Right renal cortex interstitium (tissue), 3 donors: ENCODE measurements at places on chromosomes 11 and 22. TPM values are rescaled to one million over a fixed set of nuclear protein-coding genes. Genes with fewer than 3 reads are reported as not detected.

- DNase-seq: no peak
These were observed 46.9 kb upstream of the PICALM start for GRCh38 chr11:86115542-86116385.

GRCh38 chr22:19168088-19168890 is 10.2 kb downstream of the SLC25A1 start:
- DNase-seq: no peak

GRCh38 chr11:59224351-59224928 is 11.7 kb upstream of the MPEG1 start:
- DNase-seq: no peak

DNA sequence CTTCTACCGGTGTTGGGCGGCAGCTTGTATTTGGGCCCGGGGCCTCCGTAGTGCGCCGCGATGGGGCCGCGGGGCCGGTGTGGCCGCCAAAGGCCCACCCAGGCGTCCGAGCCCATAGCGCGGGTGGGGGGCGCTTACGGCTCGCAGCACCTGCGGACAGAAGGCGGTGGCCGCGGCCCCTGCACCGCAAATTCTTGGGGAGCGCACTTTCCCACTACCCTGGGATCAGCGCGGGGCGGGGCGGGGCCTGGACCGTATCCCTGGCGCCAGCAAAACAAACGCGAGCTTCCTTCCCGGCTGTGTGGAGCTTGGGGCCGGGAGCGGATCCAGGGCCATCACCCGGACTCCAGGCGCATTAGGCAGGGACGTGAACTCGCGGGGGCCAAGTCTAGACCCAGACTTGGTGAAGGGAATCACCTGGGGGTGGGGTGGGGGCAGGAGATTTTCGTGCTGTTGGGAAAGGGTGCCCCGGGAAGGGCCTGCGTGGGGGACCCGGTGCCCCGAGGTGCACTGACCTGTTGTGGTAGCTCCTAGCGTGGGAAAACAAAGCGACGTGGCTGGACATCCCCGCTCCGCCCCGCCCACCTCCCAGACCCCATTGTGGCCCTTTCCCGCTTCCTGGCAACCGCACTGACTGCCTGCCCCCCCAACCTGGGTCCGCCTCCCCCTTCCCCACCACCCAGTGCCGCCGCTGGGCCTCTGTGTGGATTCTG is 2.3 kb upstream of the TYMP start:
- DNase-seq: no peak

- no peak for DNase-seq
These were observed 37.7 kb upstream of the FDX1 start for GRCh38 chr11:110392056-110392455.

Gene KRTAP5-7
- not detected for polyA plus RNA-seq

DNA sequence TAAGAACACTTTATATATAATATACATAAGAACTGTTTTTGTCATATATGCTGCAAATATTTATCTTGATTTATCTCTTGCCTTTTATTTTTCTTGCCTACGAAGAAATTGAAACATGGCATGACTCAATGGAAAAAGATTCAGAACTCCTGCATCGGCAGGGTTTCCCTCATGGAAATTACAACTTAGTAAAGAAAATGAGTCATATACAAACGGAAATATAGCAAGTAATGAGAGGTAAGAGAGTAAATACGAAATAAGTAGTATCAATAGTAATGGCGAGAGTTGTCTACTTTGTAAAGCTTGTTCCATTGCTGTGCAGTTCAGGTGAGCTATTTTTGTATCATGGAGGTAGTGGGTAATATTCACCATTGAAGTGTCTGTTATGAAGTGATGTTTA is 350.4 kb downstream of the DDX10 start:
- DNase-seq: no peak

DNA sequence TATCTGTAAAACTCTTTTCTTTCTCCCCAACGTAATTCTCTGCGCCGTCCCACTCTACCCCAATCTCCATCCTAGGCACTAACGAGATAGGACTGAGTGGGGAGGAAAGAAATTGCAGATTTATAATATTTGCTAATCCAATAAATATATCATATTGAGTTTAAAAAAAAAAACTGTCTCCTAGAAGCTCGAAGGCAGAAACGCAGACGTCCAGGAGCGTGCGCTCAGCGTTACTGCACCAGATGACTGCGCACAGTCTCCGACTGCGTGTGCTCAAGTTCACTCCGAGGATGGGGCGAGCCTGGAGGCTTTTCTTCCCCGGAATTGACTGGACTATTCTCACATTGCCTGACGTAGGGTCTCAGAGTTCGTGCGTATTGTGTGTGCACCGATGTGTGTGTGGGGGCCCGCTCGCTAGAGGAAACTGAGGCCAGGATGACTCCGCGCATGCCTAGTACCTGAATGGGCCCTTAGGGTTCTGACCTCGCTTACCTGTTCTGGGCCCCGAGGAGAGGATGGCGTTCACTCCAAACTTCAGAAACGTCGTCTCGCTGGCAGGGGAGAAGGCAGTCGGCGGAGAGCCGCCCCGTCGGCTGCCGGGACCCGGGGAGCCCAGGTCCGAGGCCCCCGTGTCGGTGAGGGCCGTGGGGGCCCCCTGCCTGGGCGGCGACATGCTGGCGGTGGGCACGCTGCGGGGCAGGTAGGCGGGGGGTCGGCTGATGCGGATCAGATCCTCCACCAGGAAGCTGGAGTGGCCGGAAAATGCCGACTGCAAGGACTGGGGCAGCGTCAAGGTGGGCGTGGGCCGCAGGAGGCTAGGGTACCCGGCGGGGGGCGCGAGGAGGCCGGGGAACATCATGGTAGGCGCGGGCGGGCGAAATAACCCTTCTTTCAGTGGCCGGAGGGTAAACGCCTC is 551 bp downstream of the DBX1 start:
- no peak for DNase-seq

GRCh38 chr11:125312391-125312790 is 147.8 kb downstream of the PKNOX2 start:
- no peak for DNase-seq

GRCh38 chr11:30861064-30861463 is 274.9 kb upstream of the MPPED2 start:
- DNase-seq: no peak

Gene TSSK2
- polyA plus RNA-seq: not detected

Gene SNAP29
- polyA plus RNA-seq: 34.0 TPM

DNA sequence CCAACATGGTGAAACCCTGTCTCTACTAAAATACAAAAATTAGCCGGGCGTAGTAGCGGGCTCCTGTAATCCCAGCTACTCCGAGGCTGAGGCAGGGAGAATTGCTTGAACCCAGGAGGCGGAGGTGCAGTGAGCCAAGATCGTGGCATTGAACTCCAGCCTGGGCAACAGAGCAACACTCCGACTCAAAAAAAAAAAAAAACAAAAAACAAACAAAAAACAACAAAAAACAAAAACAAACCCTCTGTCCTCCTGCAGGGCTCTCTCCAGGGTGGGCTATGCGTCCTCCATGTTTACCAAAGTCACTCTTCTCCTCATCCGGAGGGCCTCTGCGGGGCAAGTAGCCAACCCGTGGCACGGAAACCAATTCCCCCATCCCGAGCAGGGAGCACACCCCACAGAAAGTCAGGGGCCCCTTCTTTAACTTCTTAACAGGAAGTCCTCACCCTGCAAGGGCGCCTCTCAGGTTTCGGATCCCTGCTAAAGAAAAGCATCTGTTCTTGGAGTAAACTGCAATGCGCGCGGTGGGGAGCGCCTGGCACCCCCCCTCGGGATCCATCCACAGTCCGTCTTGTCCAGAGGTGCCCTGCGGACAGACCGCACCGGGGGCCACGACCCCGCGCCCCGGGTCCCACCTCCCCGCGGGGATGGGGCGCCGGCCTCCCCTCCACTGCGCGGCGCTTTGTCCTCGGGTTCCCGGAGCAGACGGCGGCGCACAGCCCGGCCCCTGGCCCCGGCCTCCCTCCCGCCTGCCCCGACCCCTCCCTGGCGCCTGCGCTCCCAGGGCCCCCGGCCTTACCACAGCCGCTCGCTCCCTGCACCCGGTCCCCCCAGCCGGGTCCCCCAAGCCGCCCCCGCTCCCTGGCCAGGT is 712 bp downstream of the CERK start:
- no peak for DNase-seq

DNA sequence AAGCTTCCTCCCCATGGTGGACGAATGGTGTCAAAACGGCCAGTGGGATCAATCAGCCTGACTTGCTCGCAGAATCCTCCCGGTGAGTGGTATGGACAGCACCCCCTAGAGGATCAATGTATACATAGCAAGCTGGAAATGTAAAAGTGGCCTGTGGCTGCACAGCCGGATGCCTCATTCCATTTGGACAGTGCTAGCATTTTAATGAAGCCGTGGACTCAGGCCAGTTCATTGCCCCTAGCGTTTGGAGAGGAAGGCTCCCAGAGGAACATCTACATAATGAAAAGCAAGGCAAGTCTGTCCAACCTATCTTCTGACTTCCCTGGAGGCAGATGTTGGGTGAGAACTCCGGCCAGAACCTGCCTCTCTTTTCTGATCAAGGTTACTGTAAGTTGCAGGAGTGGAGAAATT is 942.3 kb downstream of the NTM start:
- no peak for DNase-seq

GRCh38 chr11:69662021-69662698 is 13.0 kb downstream of the LTO1 start:
- no peak for DNase-seq

Gene TIGD3
- polyA plus RNA-seq: 0.64 TPM

- DNase-seq: no peak
These were observed 26.0 kb upstream of the POLD3 start for GRCh38 chr11:74566146-74566960.

DNA sequence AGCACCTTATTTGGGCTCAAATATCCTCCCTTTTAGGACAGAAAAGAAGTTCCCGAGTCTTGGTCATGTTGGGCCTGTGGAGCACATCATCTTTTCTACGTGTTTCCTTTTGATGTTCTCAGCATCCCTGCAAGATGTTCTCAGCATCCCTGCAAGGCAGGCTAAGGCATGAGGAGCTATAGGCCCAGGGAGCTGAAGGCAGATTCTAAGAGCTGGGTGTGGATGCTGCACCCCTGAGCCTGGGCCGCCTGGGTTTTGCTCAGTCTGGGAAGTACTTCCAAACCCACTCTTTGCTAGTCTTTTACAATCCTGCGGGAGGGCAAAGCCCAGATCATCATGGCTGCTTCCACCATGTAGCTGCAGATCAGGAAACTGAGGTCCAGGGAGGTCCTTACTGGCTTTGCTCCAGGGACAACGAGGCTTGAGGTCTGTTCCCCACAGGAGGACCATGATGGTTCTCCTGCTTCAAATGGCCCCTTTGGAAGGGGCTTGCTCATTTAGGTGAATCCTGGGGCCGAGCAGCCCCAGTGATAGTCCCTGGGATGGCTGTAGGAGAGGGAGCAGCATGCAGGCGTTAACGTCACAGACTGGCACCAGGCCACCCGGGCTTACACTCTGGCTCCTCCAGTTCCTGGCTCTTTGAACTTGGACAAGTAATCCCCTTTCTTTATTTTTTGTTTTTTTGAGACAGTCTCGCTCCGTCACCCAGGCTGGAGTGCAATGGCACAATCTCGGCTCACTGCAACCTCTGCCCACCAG is 10.6 kb downstream of the LRRC75B start:
- DNase-seq: no peak

- no peak for DNase-seq
These were observed at the start of gene ACCSL for GRCh38 chr11:44047931-44048431. Gene ACCSL (plus strand): TSS chr11:44047981. CDS start chr11:44048037, 56 bp downstream.

- no peak for DNase-seq
These were observed 31.2 kb upstream of the LINC01488 start for GRCh38 chr11:69450064-69450856.

- no peak for DNase-seq
These were observed 13.0 kb upstream of the SLC39A13 start for GRCh38 chr11:47395223-47396048.

- no peak for DNase-seq
These were observed 46.8 kb downstream of the TRIM29 start for GRCh38 chr11:120091121-120091520.

Gene ST14
- polyA plus RNA-seq: 32.4 TPM

DNA sequence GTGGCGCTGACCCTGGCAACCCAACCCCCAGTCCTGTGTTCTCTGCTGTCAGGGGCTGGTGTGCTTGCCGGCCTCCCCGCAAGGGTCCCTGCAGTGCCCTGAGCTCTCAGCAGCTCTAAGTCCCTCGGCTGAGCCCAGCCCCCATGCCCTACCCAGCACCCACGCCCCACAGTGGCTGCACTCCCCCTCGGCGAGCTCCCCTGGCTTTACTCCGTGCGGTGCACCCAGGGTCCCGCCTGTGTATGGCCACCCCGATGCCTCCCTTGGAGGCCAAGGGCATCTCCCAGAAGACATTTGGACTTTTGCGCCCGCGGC is 72.5 kb upstream of the SHISAL1 start:
- DNase-seq: no peak

GRCh38 chr11:121235057-121235456 is 57.5 kb upstream of the SC5D start:
- DNase-seq: no peak

- no peak for DNase-seq
These were observed 723 bp downstream of the OR51M1 start for GRCh38 chr11:5384335-5384734.

DNA sequence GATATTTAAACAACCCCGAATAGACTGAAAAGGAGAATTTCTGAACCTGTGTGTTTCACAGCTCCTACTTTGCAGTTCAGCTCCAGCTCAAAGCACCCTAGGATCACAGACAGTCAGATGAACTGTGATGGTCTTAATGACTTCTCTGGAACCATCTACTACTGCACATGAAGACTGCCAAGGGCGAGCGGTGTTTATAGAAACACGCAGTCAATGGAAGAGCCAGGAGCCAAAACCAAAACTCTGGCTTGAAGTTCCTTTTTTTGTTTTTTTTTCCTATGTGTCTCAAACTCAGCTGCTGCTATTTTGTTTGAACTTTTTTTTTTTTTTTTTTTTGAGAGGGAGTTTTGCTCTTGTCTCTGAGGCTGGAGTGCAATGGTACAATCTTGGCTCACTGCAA is 382.6 kb upstream of the SYN3 start:
- DNase-seq: no peak

DNA sequence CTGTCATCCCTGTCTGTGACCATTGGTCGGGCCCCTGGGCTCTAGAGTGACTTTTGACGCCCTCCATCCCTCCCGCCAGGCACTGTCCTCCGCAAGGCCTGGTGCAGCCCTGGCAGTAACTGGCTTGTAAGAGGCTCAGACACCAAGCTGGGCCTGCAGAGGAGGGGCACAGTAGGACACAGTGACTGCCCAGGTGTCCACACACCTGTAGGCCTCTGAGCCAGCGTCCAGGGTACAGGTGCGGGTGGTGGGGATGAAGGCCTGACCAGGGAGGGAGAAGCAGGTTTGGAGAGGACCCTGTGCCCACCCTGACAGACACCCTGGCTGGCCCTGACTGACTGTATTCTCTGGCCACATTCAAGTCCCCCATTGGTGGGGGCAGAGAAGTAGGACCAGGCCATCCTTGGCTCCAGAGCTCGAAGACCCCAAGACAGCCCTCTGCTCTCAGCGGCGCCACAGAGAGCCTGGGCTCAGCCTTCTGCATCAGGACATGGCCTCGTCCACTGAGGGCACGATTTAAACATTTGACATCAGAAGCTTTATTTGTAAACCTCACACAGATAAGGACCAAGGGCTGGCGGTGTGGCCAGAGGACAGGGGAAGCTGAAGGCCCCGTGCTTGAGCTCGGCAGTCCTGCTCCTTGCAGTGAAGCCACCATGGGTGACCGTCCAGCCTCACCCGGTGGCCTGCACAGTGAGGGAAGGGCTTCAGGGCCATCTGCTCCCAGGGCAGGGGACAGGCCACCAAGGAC is 31.4 kb downstream of the PPIL2 start:
- no peak for DNase-seq
